ENCODE measurements at places on chromosomes 3 and 15.

DNA sequence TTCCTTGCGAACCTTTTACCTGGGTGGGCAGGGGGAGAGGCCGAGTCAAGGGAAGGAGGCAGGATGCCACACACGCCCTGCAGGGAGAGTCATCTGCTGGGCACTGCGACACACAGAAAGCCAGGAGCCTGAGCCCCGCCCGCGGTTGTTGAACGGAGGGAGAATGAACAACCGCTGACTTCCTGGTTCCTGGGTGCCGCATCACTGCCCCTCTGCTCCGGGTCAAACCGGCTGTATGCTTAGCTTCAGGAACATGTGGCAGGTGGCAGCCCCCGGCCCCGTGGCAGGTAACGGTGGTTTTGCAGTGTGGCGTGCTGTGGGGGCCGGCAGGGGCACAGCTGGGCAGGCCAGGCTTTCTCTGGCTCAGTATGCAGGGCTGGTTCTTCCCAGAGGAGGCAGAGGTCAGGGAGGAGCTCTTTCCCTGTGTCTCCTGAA, 33.4 kb downstream of the APBA2 start:
- DNase-seq, result no peak

- DNase-seq, result no peak
Measured at GRCh38 chr3:1616744-1617143, 481.9 kb upstream of the CNTN4 start.

DNA sequence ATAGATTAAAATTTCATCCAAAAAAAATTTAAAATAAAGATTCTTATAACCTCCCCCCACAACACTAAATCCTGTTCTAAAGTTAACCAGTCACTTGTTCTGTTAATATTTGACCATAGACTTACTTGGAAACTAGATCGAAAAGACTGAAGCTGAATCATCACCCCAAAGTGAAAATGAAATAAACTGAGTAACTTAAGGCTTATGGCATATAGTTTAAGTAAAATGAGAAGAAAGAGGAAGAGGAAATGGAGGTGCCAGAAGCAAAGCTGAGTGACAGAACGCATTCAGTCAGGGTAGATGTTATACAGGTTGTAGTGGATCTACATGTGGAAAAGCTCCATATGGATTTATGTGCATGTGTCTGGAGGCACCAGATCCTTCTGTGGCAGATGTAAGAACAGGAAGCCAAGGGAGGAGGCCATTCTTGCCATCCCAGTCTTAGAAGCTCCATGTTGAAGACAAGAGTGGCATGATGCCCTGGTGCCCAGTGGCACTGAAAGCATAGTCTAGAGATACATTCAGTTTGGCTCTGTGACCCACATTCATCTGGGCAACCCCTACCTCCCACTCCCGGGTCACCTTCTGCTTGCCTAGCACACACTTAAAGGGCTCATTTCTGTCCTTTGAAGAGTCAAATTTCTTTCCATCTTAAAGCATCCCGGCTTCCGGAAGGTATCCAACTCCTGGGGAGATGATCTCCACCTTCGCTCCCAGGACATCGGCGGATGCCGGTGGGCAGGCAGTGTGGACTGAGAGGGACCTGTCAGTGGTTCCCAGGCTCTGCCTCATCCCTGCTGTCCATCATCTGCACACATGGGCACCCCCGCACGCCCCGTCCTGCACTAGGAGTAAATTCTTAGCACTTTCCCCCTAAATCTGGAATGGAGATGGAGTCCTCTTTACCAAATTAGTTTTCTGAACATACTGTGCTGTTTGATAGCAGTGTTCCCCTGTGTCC, 90.8 kb downstream of the NEO1 start:
- DNase-seq, result peak; percentile 49

- no peak for DNase-seq
Measured at GRCh38 chr3:188497021-188497420, 343.1 kb downstream of the LPP start.

- no peak for DNase-seq
Measured at GRCh38 chr3:195872097-195872496, 36.3 kb downstream of the TNK2 start.

GRCh38 chr15:48862705-48863104, 15.2 kb upstream of the EID1 start:
- DNase-seq, result peak; percentile 26

DNA sequence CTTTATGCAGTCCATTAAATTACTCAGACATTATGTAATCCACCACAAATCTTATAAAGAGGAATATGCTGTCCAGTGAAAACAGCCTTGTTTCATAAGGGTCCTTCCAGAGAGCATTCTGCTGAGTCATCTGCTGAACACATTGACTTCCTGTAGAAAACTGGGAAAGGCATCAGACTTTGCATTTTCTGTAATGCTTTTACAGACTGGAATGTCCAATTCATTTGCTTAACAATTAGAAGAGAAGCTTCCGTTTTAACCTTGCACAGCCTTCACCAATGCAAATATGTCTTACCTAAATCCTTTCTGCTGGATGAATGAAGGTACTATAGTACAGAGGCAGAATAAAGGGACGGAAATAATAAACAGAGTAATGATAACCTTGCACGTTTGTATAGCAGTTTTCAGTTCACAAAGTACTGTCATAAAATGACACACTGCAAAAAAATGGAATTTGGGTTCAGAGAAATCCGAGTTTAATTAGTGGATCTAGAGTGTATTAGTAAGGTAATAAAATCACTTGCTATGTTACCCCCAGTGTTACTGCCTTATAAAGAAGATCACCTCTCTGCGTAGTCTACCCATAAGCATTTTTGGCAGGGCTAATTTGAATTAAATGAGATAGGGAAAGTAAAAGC, 301.5 kb downstream of the PYDC2 start:
- no peak for DNase-seq

DNA sequence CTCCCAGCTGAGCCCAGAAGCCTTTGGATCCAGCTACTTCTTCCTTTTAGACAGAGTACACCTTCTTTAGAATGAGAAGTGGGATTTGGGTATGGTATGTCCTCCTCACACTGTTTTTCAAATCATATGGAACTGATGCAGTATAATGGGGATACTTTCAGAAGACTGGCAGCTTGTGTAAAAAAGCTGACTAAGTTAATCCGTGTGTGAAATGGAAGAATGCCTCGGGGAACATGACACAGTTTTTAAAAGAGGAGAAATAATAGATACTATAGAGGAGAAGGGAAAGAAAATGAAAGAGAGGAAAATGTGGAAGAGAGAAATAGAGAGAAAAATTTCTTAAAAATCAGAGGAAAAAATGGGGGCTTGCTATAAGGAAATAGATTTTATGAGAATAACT, 47.7 kb downstream of the TUSC7 start:
- no peak for DNase-seq

DNA sequence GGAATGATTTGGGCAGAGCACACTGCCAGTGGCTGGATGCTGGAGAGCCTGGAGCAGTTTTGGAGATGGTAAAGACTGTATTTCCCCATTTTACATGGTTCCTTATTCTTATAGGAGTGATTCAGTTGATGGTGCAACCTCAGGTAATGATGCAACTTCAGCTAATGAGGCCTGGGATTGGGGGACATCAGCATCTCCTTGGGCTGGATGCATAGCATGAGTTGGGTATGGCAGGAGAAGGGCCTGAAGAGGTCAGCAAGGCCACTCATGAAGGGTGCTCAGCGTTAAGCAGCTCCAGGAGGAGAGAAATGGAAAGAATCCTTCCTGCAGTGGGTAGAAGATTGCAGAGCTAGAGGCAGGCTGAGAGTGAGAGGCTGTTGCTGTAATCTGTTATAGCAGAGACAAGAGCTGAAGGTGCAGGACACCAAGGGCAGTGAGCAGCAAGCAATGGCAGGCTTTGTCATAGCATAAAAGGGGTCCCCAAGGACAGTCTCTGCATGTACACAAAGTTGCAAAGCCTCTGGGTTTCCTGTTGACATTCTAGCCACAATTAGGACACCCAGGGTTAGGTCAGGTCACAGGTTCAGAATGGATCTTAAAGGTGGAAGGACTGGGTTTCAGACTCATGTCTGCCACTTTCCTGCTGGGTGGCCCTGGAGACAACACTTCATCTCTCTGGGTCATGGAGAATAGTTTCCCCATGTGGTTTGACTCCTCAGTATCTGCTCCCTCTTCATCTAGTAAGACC, 29.5 kb upstream of the SNRK start:
- no peak for DNase-seq

GRCh38 chr3:54064486-54064885, 57.9 kb upstream of the CACNA2D3 start:
- no peak for DNase-seq

DNA sequence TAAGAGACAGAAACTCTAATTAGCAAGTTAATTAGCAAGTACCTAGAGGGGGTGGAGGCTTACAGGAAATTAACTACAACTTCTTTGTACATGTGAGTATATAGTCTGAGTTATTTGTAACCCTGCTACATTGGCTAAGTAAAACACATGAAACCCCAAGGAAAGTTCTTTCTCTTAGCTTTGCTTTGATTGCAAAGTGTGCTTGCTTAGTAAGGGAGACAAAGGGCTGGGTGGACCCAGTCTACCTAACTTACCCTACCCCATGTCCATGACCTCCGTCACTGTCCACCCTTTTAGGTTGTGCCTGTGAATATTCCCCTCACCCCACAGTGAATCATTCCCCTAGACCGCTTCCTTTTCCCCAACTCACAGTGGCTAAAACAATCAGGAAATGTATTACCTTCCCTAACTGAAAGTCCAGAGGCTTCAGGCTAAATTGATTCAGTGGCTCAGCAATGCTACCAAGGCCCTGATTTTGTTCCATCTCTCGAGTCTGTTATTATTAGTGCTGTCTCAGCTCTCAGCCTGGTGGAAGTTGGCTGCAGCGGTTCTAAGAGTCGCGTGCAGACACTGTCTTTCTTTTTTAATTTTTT, 31.1 kb upstream of the RYR3 start:
- DNase-seq, result no peak

- no peak for DNase-seq
Measured at GRCh38 chr3:108461661-108462111, 48.7 kb downstream of the MYH15 start.

- no peak for DNase-seq
Measured at GRCh38 chr3:195559723-195560409, 16.7 kb upstream of the PPP1R2 start.

DNA sequence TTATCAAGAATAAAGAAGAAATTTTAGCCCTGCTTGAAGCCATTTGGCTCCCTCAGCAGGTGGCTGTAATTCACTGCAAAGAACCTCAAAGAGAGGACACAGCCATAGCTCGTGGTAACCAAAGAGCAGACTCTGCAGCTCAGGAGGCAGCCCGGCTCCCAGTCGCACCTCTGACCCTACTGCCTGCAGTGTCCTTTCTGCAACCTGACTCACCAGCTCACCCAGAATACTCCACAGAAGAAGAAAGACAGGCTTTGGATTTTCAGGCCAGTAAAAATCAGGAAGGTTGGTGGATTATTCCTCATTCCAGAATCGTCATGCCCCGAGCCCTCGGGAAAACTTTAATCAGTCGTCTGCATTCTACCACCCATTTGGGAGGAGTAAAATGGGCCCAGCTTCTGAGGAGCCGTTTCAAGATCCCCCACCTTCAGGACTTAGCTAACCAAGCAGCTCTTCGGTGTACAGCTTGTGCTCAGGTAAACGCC, 38.6 kb downstream of the ZBTB11 start:
- no peak for DNase-seq

DNA sequence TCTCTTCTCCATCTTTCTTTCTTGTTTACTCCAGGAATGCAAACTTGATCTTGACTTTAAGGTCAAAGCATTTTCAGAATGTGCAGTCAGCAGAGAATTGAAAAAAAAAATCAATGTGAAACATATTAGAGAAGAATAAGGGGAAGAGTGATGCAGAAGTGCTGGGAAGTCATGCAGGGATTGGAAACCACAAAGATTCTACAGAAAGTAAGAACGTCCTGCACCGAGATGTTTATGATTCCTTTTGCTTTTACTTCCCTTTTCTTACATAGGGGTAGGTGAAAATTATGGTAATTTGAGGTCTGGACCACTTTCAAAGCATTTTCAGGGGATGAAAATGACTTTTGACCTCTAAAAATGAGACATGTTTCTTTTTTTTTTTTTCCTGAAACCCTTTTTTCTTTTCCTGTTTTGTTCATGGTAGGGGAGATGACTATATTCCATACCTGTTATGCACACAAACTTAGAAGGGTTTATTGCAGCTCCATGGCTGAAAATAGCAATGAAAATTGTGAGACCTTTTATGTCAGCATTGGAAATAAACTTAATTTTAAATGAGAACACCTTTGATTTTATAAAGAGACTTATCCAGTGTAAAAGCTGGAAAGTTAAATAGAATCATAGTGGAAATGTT, 623.5 kb upstream of the TBL1XR1 start:
- peak; percentile 25 for DNase-seq

DNA sequence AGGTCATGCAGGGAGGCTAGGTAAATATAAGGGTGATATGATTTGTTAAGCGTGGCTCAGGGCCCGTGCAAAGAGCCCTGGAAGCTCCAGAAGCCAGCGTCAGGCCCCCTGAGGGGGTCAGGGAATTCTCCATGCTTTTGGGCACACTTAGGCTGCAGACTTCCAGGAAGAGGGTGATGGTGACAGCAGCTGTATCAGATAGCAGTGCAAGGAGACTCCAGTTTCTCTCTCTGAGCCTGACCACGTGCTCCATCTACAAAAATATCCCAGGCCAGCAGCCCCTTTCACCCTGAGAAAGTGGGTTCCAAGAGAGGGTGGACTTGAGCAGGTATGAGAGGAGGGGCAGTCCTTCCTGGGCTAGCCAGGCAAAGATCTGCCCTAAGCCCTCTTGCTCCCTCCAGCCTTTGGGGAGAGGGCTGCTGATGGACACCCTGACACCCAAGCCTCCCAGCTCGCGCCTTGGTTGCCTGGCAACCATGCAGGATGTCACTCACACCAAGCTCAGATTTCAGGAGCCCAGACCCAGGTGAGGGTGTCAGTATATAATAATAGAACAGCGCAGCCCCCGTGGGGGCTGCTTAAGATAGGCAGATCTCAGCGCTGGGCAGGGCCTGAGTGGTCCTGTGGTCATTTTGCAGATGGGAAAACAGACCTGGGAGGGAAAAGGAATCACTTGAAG, 35.8 kb downstream of the ATP2B2 start:
- no peak for DNase-seq

GRCh38 chr3:117549716-117550115, 840.1 kb downstream of the TUSC7 start:
- no peak for DNase-seq
